H7 (cell line): ENCODE measurements at places on chromosomes 5 and 9. TPM values are rescaled to one million over a fixed set of nuclear protein-coding genes. Genes with fewer than 3 reads are reported as not detected.

GRCh38 chr5:53481159-53481886, 894 bp downstream of the FST start:
- DNase-seq = peak; percentile 13

The ANXA2R gene
- total RNA-seq = 0.63 and 0.83 TPM in 2 replicates

DNA sequence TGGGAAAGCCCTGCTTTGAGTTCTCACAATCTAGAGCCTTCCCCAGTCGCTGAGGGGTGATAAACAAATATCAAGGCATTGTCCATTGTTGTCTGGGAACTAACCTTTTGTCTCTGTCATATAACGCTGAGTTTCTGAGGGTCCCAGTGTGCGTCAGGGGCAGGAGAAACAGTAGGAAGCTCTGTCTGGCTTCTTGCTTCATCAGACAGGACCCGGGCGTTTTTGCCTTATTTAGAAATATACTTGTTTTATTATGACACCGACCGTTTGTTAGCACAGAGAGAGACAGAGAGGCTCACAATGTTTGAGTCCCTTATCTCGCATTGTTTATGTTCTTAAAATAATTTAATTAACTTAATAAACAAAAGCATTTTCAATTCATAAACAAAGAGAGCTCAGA, 204.9 kb upstream of the GAS1 start:
- no peak for DNase-seq

DNA sequence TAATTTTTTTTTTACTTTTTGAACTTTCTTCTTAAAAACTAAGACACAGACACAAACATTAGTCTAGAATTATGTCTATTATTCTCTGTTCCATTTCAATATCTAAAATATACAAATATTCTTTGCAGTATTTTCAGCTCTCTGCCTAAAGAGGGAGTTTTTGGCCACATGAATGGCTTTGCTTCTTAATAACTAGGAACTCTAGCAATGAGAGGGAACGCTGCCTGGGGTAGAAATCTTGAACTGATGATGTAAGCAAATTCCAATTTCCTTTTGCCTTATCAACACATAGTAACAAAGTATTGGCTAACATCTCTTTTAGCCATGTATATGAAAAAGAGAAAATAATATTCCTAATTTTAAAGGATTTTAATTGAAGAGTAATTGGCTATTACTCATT, 51.9 kb downstream of the SLC25A46 start:
- DNase-seq = no peak

DNA sequence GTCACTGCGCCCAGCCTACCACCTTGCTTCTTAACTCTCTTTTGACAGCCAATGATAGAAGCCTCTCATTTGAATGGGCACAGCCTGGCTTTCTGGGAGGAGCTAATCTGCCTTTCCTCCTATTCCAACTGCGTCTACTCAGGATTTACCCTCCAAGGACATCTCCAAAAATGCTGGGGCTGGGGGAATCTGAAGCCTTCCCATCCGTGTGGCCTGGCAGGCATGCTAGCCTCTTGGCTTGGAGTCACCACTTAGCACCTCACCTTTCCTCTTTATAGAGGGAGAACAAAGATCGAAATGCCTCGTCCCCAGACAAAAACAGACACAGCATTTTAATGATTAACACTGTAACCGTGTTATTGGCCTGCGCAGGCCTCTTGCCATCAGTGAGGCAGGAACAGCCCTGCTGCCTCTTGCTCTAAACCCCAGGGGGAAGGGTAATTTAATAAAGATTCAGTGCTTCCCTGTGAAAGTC, 108.2 kb upstream of the KLF4 start:
- no peak for DNase-seq
